Osteocyte (in vitro differentiated cells): ENCODE measurements at places on chromosomes 16 and 17. TPM values are rescaled to one million over a fixed set of nuclear protein-coding genes. Genes with fewer than 3 reads are reported as not detected.

DNA sequence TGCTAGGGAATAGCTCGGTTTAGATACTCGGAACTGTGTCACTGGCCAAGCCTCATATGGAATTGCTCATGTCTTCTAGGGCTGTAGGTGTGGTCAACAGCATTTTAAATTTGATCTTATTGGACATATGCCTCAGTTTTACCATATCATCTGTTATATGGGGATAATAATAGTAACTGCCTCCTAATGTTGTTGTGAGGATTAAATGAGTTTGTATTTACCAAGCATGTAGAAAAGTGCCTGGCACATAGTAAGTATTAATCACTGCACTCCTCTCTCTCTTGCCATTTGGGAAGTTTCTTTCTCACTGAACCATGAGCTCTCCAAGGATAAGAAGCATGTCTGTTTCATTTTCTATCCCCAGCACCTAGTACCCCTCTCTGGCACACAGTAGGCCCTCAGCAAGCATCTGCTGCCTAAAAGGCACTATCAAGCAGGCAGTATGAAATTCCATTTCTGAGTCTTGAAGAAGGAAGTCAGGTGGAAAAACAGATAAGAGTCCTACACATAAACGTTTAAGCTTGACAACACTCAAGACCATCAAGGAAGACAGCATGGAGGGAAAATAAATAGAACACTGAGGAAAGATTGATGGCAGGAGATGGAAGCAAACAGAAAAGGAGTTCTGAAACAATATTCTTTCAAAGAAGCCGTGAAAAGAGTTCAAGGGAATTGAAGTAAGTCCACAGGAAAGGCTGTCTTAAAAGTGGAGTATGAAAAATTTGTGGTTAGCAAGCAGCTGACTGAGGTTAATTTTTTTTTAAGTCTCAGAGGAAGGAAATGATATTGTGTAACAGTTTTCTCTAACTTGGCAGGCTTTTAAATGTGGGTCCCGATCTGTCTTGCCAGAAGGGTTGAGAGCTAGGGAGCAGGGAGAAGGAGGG lies 2.2 kb upstream of the ATP6V0A1 start:
- DNase-seq: no peak

Gene COL1A1
- total RNA-seq: 25,918 and 28,023 TPM in 2 replicates

DNA sequence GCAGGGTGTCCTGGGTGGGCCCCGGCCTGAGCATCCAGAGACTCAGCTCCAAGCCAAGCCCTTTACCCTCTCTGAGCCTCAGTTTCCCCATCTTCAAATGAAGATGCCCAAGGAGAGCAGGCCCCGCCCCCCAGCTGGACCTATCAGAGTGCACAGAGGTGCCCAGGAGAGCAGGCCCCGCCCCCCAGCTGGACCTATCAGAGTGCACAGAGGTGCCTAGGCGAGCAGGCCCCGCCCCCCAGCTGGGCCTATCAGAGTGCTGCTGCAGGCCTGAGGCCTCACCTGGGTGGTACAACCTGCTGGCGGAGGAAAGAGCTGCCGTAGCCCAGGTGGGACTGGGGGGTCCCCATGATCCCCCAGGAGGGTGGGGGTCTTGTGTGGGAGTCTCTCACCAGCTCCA lies 3.4 kb upstream of the SSTR5 start:
- no peak for DNase-seq

GRCh38 chr17:35780950-35781349 lies 14.5 kb downstream of the MMP28 start:
- DNase-seq: no peak

DNA sequence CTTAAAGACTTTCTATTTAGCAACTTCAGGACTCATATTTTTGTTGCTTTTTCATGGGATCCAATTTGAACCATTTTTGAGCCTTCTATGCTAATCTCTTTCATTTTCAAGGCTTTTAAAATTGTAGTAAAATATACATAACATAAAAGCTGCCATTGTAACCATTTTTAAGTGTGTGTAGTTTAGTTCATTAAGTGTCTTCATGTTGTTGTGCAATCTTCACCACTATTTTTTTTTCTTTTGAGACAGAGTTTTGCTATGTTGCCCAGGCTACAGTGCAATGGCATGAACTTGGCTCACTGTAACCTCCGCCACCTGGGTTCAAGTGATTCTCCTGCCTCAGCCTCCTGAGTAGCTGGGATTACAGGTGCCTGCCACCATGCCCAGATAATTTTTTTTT lies 451.6 kb downstream of the TMEM114 start:
- no peak for DNase-seq

DNA sequence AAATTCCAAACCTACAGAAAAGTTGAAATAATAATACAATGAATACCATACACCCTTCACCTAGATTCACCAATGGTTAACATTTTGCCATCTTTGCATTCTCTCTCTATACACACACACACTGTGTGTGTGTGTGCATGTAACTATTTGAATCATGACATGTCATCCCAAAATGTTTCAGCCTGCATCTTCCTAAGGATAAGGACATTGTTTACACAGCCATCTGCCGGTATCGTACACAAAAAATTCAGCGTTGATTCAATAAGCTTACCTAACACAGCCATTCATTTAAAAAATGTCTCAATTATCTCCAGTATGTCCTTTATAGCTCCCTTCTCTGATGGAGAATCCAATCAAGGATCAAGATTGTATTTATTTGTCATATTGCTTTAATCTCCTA lies 3.9 kb downstream of the MXRA7 start:
- DNase-seq: no peak

DNA sequence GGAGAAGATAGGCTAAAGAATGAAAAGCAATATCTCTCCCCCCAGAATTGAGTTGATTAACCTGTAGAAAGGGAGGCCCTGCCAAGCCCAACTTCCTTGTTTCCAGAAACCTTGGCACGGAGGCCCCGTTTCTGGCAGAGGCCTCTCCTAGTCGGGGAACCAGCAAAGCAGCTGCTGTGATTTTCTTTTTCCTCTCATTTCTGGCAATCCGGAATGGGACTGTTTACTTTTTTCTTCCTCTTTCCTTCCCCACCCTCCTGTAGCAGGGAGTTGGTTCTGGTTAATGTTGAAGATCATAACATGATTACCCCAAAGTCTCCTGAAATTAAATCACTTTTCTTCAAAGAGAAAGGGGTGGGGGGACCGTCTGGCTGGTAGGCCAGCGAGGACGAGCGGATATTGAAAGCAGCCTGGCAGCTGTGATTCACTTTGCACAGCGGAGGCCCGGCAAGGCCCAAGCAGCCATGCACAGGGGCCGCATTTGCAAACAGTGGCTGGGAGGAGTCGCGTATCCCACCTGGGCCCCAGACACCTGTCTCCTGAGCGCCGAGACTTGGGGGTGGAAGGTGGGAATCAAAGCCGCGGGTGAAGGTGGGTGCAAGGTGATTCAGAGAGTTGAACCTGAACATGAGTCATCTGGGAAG lies 51.5 kb downstream of the NTN1 start:
- DNase-seq: no peak

- no peak for DNase-seq
These were observed 234.6 kb downstream of the TMEM114 start for GRCh38 chr16:8355675-8356074.

GRCh38 chr17:13557077-13557476 lies 44.7 kb downstream of the HS3ST3A1 start:
- DNase-seq: no peak

GRCh38 chr17:16258901-16259300 lies 41.9 kb downstream of the PIGL start:
- no peak for DNase-seq

Gene TMEM92
- total RNA-seq: 4.3 and 6.6 TPM in 2 replicates

- no peak for DNase-seq
These were observed 6.4 kb downstream of the LRRC3C start for GRCh38 chr17:39933912-39934311.

DNA sequence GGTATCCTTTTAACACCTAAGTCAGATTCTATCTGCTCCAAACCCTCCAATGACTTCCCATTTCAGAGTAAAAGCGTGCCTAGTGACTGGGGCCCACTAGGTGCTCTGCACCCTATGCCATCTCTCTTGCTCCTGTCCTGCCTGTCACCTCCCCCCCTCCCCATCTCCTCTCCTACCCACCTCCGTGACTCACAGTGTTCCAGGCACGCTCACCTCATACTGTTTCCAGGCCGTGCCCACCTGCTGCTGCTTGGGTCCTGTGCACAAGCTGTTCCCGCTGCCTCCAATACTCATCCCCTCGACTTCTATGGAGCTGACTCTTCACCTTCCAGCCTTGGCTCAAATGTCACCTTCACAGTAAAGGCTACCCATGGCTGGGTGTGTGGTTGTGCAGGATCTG lies 21.7 kb downstream of the DNAH3 start:
- no peak for DNase-seq

Gene NOL3
- 15.8 and 22.8 TPM in 2 replicates for total RNA-seq

DNA sequence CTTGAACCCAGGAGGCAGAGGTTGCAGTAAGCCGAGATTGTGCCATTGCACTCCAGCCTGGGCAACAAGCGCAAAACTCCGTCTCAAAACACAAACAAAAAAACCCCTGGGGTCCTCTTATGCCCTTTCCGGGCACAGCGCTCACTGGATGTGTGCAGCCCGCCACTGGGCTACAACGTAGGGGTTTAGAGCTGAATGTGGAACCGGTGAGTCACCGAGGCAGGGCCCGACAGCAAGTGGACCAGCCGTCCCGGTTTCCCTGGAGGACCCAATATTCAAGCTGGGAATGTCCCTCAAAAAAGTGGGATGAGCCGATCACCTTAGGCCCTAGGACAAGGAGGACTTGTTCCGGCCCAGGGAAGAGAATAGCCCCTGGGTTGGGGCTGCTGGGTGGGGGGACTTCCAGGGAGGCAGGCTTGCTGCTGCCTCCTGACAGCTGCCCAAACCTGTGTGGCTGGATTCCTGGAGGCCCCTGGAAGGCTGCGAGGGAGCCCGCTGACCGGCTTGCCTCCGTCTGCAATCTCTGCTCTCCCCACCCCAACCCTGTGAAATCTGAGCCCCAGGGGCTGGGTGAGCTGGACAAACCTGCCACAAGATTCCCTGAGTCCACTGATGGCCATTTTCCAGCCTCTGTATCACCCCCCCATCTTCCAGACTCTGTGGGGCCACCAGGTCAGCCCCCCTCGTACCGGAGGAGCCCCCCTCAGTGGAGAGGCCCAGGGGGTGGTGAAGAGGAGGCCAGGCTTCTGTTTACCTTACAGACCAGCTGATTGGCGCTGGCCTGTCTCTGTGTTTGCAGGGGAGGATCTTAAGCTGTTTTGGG lies 2.9 kb upstream of the CLDN9 start:
- no peak for DNase-seq

- no peak for DNase-seq
These were observed 420.4 kb downstream of the WWOX start for GRCh38 chr16:78519896-78520295.

Gene KCNJ18
- not detected in 2 replicates for total RNA-seq

GRCh38 chr16:53692146-53692545 lies 11.5 kb downstream of the RPGRIP1L start:
- no peak for DNase-seq

- peak; percentile 89 for DNase-seq
These were observed 45.9 kb downstream of the SOCS3 start for GRCh38 chr17:78313735-78314648.

DNA sequence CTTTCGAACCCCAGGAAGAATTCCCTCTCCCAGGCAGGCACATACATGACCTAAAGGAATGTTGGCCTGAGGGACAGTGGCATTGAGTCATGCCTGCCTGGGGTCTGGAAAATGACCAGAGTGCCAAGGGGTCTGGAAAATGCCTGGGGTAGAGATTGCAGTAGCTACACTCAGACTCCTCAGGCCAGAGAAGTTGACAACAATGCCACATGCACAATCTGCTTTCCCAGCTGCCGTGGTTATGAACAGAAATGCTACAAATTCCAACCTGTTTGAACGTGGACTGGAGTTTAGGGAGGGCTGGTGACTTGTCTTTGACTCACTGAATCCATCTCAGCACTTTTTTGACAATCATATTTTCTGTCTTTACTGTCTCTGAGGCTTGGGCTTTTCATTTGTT lies 250.0 kb downstream of the ABCC12 start:
- no peak for DNase-seq

GRCh38 chr17:4772235-4772613 lies 538 bp downstream of the TM4SF5 start:
- DNase-seq: no peak

Gene CHST4
- not detected in 2 replicates for total RNA-seq

- DNase-seq: no peak
These were observed 206.4 kb downstream of the KATNIP start for GRCh38 chr16:27756206-27756970.

Gene CDH8
- total RNA-seq: 7.6 and 7.7 TPM in 2 replicates

DNA sequence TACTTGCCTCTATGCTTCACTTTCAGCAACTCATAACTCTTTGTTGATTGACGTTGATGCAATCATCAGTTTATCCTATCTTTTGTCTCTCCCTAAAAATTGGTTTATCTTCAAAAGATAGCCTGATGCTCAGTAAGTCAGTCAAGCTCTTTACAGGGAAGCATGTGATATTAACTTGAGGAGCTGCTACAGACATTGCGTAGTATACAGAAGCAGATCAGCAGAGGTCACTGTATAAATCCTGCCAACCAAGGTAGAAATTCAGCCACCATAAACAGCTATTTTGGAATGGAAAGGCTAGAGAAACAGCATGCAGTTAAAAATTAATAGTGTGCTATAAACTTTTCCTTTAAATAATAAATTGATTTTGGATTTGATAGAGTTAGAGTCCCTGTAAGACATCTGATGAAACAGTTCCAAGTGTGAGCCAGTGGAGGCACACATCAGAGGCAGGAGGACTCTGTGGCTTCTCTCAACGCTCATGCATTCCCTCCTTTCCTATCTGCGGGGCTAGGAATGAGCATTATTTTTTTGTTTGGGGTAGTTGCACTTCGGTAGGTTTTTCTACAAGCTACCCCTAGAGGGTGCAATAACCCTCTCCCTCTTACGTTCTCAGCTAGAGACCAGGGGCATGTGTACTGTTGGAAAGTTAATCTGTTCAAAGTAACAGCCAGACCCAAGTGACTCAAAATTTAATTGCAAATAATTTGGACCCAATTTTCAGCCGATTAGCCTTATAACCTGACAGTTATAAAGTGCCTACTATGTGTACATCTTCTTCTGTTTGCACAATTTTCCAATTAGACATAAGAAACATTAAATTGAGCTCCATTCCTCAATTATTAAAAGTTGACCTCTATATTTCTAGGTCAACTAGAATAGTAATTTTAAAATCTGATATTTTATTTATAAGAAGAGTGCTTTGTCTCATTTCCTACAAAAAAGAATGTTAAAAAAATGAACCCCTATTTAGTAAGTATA lies 647.7 kb upstream of the SOX9 start:
- DNase-seq: no peak

Gene MGAT5B
- 0.40 and 0.55 TPM in 2 replicates for total RNA-seq

GRCh38 chr16:80968386-80969113 lies 38.1 kb downstream of the CMC2 start:
- no peak for DNase-seq

Gene ZFP3
- 0.78 and 0.86 TPM in 2 replicates for total RNA-seq

GRCh38 chr16:86571530-86571915 lies 4.9 kb downstream of the FOXC2 start:
- DNase-seq: no peak

Gene KRTAP4-3
- not detected in 2 replicates for total RNA-seq

DNA sequence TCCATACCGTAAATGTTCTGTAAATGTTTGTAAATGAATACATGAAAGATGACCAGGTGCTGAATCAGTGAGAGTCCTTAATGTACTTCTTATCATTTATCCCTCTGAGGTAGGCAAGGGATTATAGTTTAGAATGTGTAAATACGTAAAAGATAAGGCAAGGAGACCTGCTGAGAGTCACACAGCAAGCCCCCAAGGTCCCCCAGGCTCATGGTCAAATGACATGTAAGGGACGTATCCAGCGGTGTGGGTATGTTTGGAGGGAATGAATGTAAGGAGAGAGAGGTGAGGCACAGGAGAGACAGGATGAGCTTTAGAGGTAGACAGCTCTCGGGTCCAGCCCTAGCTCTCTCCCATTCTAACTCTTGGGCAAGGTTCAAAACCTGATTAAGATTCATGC lies 341.8 kb downstream of the WWOX start:
- DNase-seq: no peak
